NCI-H446 treated with DMSO at 0.1 percent for 48 hours (cell line): ENCODE measurements at places on chromosomes 6 and 20.

DNA sequence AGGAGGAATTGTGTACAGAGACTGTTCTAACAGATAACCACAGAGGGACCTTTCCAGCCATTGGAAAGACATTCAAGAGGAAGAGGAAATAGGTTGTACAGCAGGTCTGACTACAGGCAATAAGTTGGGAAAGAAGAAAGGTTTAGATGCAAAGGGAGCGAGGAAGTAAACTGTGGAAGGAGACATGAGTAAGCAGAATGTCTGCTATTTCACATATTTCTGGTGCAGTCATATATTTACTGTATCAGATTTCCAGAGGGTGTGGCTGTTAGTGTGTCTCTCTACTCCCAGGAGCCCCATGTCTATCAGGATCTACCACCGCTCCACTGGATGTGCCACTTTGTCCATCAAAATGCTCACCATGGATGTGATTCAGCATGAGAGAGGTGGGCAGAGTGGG, 25.9 kb downstream of the MRS2 start:
- no peak for DNase-seq

DNA sequence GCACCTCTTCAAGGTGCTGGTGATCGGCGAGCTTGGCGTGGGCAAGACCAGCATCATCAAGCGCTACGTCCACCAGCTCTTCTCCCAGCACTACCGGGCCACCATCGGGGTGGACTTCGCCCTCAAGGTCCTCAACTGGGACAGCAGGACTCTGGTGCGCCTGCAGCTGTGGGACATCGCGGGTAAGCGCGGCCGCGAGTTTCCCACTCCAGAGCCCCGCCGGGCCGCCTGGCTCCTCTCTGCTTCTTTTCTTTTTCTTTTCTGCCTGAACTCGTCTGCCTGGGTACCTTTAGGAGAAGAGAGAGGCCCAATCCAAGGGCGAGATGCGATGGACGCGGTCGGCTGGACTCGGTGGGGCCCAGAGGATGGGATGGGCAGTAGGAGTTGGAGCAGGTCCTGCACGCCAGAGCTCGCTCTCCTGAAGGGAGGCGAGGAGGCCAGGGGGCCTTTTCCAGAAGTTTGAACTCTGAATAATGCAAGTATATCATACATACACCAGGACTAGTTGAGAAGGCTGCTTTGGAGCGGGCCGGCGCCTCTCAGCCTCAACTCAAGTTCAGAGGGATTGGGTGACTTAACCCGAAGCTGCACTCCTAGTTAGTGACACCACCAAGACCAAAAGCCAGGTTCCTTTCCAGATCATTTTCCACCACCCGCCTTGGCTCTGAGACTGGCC, 445 bp downstream of the RAB32 start:
- DNase-seq, result no peak

GRCh38 chr6:132205946-132206345, 195.3 kb downstream of the MOXD1 start:
- no peak for DNase-seq

DNA sequence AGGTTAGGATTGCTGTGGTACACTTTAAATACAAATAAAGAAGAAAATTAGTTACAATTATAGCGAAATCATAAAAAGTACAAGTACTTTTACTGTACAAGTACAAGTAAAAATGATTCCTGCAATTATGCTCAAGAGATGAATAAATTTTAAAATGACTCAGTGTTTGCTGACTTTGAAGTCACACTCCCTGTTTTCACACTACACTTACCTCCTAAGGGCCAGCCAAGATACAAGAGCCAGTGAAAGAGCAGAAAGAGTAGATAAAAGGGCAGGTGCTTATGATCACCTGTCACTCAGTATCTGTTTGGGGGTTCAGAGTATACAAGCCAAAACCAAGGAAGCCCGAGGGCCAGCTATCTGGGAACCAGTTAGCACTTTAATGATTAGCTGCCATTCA, 41.0 kb upstream of the COL21A1 start:
- no peak for DNase-seq

GRCh38 chr6:131652472-131652871, 15.4 kb downstream of the ENPP3 start:
- DNase-seq, result no peak

GRCh38 chr6:82568290-82568993, 204.8 kb downstream of the TPBG start:
- DNase-seq, result no peak

DNA sequence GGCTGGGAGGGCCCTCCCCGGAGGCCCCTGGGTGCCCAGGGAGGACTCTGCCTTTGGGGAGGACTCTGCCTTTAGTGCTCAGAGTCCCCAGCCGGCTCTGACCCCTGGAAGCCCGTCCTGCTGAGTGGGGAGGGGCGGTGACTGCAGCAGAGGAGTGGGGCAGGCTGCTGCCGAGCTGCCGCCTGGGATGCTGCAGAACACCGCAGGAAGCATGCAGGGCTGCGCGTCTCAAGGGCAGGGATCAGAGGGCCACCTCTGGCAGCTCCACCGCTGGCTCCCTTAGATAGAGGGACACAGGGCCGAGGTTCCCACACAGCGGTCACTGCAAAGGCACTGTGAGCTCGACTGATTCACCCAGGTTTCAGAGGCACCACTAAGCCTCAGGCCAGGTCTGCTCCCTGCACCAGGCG, 82.2 kb upstream of the GATA5 start:
- DNase-seq, result no peak

DNA sequence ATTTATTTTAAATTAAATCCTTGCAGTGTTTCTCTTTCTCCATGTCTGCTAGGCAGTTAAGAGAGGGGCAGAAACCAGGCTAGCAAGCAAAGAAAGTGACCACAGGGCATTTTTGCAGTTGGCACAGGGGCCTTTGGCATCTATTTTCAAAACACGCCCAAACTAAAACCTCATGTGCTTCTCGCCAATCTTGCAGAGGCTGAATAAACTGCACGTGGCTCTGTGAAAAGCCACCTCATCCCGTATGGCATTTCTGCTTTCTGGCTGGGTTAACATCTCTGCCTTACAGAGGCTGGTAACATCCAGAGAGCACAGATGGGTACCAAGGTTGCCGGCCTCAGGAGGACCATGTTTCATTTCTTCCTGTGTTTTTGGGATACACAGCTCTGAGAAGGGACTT, 54.6 kb downstream of the GJA10 start:
- no peak for DNase-seq

- DNase-seq, result no peak
Observed at GRCh38 chr6:129551486-129551885, 158.5 kb downstream of the ARHGAP18 start.

DNA sequence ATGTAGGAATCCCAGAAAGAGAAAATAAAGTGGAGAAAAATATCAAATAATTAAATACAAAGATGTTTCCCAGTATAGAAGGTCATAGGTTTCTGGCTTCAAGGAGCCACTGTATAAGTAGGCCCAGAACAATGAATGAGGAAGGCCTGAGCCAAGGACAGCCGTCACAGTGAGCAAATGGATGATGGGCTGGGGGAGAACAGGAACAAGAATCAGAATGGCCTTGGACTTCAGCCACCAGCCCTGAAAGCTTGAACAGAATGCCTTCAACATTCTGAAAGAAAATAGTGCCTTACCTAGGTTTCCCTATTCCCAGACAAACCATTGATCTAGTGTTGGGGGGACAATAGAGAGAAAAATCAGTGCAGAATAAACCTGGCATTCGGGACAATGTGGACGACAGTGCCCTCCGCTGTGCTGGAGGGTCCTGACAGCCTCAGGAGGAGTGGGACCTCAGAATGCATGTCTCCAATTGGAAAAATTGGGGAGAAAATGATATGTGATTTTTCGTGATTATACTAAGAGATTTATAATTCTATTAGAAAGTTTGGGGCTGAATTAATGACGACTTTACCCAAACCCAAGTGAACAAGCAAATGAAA, 333.9 kb upstream of the AGPAT4 start:
- DNase-seq, result no peak

- no peak for DNase-seq
Observed at GRCh38 chr6:26250698-26251044, 114.3 kb upstream of the BTN3A2 start.

DNA sequence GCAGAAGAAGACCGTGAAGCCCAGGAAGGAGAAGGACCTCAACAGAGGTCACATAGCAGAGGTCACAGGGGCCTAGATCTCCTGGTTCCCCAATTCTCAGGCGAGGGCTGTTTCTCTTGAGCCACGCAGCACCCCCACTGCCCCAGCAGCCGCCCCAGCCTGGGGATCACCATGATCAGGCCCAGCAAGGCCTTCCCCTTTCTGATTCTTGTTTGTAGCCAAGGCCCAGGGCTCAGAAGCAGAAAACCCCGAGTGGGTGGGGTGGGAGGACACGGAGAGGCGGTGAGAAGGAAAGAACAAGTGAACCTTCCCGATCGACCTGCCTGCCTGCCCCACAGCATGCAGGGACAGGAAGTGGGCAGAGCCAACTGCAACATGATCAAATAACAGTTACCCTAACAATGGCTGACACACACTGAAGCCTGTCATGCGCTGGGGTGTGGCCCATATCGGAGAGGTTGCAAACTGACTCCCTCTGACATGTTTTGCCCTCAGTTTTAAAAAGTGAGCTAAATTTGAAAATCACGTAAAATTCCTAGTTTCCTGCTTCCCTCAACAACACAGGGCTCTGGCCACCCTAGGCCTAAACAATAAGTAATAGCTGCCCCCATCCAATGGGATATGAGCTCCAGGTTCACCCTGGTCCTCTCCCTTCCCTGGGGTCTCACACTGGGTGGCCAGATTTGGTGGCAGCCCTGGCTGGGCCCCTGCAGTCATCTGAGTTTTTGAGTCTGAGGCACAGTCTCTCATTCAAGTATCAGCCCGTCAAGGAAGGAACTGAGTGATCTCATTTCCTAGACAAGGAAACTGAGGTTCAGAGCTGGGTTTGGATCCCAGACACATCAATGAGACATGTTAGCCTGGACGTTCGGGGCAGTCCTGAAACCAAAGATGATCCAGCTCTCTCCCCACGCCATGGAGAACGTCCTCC, 6.5 kb downstream of the PEDS1 start:
- DNase-seq, result no peak

DNA sequence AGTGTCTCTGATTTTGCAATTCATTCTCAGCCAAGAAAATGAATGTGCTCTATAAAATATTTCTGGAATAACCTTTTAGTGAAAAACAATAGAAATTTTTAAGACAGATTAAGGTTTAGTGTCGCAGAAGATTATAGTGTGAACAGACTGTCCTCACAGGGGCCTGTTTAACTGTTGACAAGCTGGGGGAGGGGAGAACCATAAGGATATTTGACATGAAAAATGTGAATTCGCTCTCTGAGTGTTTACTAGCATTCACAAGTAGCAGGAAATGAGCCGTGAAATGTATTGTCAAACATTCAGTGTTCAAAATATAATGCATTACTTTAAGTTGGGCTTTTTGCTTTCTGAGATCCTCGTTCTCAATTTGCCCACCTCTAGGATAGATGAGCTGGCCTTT, 134.8 kb upstream of the TSHZ2 start:
- no peak for DNase-seq

GRCh38 chr6:28910901-28911690, 12.7 kb downstream of the TRIM27 start:
- no peak for DNase-seq

- DNase-seq, result no peak
Observed at GRCh38 chr6:94045099-94045829, 625.9 kb upstream of the EPHA7 start.

- DNase-seq, result no peak
Observed at GRCh38 chr20:48626938-48627736, 200.7 kb downstream of the PREX1 start.

- no peak for DNase-seq
Observed at GRCh38 chr20:56430957-56431356, 18.9 kb downstream of the CASS4 start.

- DNase-seq, result no peak
Observed at GRCh38 chr6:136823128-136823660, 802 bp downstream of the PEX7 start.

GRCh38 chr6:19713411-19713810, 123.8 kb upstream of the ID4 start:
- no peak for DNase-seq

- no peak for DNase-seq
Observed at GRCh38 chr6:153503810-153504209, 372.7 kb upstream of the RGS17 start.

- DNase-seq, result no peak
Observed at GRCh38 chr6:104522533-104522932, 337.2 kb downstream of the HACE1 start.

- peak; percentile 11 for DNase-seq
Observed at GRCh38 chr20:57772349-57772964, 62.6 kb upstream of the PMEPA1 start.

DNA sequence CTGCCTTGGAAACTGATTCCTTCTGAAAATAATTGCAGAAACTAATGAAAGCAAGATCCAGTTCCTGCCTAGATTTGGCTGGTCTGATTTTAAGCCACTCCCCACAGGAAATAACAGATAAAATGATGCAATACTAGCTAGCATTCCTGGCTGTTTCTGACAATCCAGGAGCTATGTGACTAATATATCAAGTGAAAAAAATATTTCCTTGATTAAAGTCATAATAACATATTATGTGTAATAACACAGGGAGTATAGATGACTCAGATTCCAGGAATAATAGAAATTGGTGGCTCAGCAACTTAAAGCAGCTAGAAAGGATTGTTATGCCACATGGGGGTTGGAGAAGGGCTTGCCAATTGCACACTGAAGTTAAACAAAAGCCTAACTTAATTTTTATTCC, 182.7 kb upstream of the SALL4 start:
- DNase-seq, result no peak

DNA sequence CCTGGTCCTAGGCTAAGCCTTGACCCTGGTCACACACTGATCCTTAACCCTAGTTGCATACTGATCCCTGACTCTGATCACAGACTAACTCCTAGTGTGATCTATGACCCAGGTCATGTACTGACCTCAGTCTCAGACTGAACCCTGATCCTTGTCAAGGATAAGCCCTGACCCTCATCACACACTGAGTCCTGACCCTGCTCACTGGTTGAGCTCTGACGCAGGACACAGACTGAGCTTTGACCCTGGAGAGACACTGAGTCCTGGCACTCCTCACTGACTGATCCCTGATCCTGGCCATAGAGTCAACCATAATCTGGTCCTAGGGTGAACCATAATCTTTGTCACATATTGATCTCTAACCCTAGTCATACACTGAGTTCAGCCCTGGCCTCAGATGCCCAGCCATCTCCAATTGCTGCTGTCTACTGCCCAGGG, 37.9 kb downstream of the KCNB1 start:
- DNase-seq, result no peak

GRCh38 chr6:33377171-33377570, 14.5 kb upstream of the KIFC1 start:
- DNase-seq, result no peak

- no peak for DNase-seq
Observed at GRCh38 chr6:52304983-52305390, 20.4 kb upstream of the MCM3 start.

- DNase-seq, result peak; percentile 74
Observed at GRCh38 chr6:17156112-17156921, 54.5 kb downstream of the STMND1 start.

GRCh38 chr6:32369660-32370059, 2.0 kb downstream of the TSBP1 start:
- DNase-seq, result no peak

GRCh38 chr6:33700391-33701050, 11.0 kb downstream of the UQCC2 start:
- no peak for DNase-seq

- no peak for DNase-seq
Observed at GRCh38 chr20:49657118-49657901, 56.4 kb downstream of the B4GALT5 start.

- no peak for DNase-seq
Observed at GRCh38 chr20:57223648-57224489, 42.6 kb downstream of the BMP7 start.
